ENCODE measurements at places on chromosomes 6 and 20.

- DNase-seq = peak; percentile 3
Measured at GRCh38 chr6:99151634-99152346, 197.7 kb downstream of the FAXC start.

DNA sequence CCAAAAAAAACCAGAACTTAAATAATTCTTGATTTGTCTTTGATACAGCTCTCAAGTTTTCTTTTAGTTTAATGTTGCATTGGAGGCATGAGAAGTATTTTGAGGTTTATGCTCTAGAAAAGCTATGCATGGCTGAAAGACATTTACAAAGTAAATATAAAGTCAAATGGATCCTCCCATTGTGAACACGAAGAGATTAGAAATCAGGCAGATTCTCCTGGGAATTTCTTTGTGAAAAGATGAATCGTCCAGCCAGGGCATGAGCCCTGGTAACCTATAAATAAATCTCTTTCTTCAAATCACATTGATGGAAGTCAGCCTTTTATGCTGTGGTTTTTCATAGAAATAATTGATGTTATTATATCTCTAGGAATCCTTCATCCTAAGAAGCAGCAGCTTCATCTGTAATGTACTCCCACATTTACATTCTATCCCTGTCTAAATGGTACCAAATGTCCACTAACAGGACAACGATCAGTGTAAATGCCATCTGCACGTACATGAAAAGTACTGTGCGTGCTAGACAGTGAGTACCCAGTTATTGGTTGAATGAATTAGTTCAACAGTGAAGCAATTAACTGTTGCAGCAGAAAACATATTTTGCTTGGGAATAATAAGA is 143.6 kb downstream of the ALDH8A1 start:
- DNase-seq = no peak

- peak; percentile 65 for DNase-seq
Measured at GRCh38 chr20:44496976-44497375, 21.3 kb downstream of the TTPAL start.

DNA sequence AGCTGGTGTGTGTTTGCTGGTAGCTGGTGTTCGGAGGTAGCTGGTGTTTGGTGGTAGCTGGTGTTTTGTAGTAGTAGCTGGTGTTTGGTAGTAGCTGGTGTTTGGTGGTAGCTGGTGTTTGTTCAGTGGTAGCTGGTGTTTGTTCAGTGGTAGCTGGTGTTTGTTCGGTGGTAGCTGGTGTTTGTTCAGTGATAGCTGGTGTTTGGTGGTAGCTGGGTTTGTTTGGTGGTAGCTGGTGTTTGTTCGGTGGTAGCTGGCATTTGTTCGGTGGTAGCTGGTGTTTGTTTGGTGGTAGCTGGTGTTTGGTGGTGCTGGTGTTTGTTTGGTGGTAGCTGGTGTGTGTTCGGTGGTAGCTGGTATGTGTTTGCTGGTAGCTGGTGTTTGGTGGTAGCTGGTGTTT is 48.0 kb downstream of the BMP7 start:
- DNase-seq = no peak

DNA sequence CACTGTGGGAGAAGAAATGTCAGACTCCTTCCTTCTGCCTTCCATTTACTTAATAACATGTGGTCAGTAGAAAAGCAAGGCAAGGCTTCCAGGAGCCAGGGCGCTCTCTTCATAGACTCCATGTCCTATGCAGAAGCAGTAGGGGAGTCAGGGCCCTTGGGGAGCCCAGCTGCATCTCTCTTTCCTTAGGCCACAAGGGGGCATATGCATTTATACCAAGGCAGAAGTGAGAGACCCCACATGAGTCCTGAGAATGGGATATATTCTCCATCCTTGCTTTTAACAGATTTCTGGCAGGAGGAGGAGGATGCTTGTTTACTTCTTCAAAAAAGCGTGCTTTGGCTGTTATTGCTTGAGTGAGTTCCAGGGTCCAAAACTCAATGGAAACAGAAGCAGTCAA is 198.5 kb downstream of the HIVEP2 start:
- DNase-seq = no peak

GRCh38 chr6:105943514-105943913 is 142.6 kb upstream of the PRDM1 start:
- DNase-seq = no peak
